Caki2 (cell line): ENCODE measurements at places on chromosomes 1 and 21.
A peak's percentile ranks its signal among the peaks of the same experiment; 100 is the strongest.

DNA sequence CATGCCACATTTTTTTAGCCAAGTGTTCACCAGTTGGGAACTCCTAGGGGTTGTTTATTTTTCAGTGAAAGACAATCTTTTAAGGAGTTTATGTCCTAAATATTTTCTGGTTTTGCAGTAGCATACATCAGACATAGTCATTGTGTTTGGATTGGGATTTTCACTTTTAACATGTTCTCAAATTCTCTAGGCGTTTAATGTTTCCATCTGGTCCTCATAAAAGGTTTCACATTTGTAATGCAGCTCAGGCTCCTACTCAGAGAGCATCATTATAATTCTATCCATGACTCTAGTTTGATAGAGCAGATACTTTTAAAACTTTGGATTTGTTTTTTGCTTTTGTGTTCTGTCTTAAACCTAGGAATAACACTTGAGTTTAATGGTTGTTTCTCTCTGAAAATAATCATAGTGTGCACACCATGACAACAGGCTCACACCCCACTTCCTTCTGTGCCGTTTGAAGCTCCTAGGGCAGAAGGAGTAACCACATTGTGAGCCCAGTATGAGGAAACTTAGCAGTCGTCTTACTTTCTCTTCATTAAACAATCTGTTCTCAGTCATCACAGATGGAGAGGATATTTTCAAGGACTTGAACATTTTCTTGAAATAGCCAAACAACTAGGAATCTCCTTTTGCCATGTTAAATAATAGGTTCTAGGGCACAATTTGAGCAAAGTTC is 219.6 kb downstream of the PDE4B start:
- DNase-seq: no peak

DNA sequence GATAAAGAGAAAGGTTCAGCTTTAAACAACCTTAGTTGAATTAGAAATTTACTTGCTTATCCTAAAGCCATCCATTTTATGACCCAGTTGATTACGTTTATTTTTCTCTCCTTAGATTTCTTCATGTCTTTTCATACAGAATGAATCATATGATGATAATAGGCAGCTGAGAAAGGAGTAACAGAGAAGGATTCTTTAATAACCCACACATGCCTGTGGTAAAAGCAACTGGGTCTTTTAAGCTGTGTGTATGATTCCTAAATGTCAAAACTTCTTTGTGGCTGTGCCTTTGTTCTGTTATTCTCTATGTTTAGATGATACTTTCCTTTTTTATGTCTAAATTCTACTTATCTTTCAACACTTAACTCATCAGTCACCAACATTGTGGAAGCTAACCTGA is 626.5 kb downstream of the NCAM2 start:
- DNase-seq: no peak

- peak; percentile 7 for DNase-seq
Observed at GRCh38 chr1:47865881-47866535, 131.2 kb downstream of the TRABD2B start.

- DNase-seq: no peak
Observed at GRCh38 chr1:175132436-175132835, 60.1 kb downstream of the KIAA0040 start.

GRCh38 chr1:88780485-88780884 is 96.4 kb downstream of the PKN2 start:
- DNase-seq: no peak

GRCh38 chr1:48744032-48744431 is 32.7 kb downstream of the BEND5 start:
- no peak for DNase-seq

- no peak for DNase-seq
Observed at GRCh38 chr1:119143706-119144105, 3.3 kb upstream of the WARS2 start.

- DNase-seq: no peak
Observed at GRCh38 chr1:4805987-4806386, 151.6 kb downstream of the AJAP1 start.

GRCh38 chr1:235939480-235939775 is 72.7 kb upstream of the LYST start:
- no peak for DNase-seq

- DNase-seq: no peak
Observed at GRCh38 chr1:40057310-40058030, 16.9 kb downstream of the CAP1 start.

DNA sequence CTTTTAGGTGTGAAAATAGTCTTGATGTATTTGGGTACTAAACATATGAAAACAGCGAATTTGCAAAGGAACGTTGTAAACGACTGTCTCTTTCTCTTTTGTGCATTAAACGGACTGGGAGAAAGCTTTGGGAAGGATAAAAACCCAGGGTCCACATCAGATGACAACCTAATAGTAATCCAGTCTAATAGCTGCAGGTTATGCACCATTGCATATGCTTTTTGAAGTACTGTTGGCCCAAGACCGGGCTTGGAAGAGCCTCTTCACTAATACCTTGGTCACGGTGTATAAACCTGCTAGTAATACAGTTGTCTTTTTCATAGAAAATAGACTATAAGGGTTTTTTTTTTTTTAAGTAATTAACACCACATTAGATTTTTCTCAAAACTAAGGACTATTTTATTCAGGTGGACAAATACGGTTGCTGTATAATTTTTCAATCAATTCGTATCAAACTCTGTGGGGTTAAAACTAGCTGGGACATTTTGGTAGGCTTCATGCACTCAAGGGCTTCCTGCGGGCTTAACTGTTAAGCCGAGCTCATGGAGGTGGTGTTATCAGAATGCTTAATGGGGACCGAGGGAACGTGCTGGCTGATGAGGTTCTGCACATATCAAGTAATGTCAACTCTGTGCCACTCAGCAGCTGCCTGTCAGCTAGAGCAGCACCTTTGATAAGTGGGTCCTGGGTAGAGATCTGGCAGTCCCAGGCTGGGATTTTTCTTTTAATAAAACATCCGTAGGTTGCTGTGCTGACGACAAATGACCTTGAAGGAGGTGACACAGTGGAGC is 2.1 kb downstream of the RYR2 start:
- no peak for DNase-seq

- DNase-seq: no peak
Observed at GRCh38 chr1:193458628-193459027, 272.2 kb upstream of the B3GALT2 start.

DNA sequence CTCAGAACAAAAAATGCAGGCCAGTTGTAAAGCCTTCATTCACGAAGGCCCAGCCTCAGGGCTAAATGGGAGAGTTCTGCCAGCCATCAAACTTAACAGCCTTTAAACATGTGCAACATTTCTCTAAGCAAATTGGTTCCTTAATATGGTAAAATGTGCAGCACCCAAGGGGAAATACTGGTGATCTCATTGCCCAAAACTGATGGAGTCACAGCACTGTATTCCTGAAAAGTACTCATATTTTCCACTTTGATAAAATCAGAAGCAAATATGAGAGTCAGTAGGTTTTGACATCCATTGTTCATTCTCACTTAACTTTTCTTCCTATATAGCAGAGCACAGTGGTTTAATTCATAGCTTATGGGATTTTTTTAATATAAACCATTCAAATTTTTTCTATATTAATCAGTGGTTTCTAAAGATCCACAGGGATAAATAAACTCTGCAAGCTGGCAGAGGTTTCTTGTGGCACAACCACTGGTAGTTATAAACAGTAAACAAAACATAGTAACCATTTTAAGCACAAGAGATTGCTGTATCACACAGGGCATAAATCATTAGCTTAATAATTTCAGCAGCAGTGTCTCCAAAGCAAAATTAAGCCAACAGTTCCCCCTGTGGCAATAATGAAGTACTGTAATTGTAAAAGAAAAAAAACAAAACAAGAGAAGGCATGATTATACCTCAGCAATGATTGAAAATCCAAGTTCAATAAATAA is 106.9 kb upstream of the LYPLAL1 start:
- peak; percentile 54 for DNase-seq
